Endothelial cell of umbilical vein (primary cell): ENCODE measurements at places on chromosomes 5 and 9.

DNA sequence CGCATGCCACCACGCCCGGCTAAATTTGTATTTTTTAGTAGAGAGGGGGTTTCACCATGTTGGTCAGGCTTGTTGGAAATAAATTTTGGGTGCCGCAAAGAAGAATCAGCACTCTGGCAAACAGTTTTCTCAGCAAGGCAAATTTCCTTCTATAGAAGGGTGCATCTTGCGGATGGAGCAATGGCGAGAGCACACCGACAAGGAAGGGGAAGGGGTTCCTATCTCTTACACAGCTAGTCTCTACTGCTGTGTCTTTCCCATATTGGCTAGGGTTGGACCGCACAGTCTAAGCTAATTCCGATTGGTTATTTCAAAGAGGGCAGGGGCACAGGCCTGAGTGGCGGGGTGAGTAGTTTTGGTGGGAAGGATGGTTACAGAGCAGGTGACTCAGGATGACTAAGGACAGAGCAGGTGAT, 707 bp downstream of the GTF3C5 start:
- no peak for DNase-seq

DNA sequence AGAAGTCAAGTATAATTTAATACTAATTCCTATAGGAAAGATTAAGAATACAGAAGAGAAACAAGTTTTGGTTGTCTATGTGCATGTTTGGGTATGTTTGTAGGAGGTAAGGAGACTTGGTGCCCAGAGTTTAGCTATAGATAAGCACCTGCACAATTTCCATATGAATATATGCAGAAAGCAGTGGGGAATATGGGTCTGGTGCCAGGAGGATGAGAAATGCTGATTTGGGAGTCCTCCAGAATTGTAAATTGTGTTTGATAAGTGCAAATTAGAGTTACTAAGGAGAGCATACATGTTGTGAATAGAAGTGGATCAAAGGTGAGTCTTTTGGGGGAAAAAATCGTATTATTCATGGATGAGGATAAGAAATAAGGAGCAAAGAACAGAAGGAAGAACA, 653.1 kb downstream of the EFNA5 start:
- no peak for DNase-seq

GRCh38 chr9:120733190-120733589, 18.9 kb upstream of the MEGF9 start:
- no peak for DNase-seq

GRCh38 chr9:106218427-106218826, 524.1 kb downstream of the TMEM38B start:
- DNase-seq: no peak

- no peak for DNase-seq
These were observed 36.0 kb downstream of the KCNMB1 start for GRCh38 chr5:170353011-170353761.

GRCh38 chr5:103487218-103487617, 75.4 kb downstream of the NUDT12 start:
- DNase-seq: no peak

- DNase-seq: no peak
These were observed 20.6 kb downstream of the NTNG2 start for GRCh38 chr9:132182314-132183091.

DNA sequence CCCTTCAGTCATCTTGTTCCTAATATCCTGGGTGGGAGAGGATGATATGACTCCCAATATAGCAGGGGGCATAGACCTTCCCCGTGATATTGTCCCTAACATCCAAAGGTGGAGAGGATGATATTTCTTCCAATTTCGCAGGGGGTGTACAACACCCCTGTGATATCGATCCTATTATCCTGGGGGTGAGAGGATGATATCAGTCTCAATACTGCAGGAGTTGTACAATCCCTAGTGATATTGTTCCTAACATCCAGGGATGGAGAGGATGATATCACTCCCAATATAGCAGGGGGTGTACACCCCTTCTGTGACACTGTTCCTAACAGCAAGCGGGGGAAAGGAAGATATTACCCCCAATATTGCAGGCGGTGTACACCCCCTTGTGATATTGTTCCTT, 122.6 kb downstream of the TMEM38B start:
- DNase-seq: no peak
